ENCODE measurements at places on chromosomes 3 and 15. TPM values are rescaled to one million over a fixed set of nuclear protein-coding genes. Genes with fewer than 3 reads are reported as not detected.

The CCNB2 gene
- total RNA-seq: 5.1 TPM

The SLC9C1 gene
- total RNA-seq: not detected

The FAIM gene
- 11.3 TPM for total RNA-seq

The TTC21A gene
- 6.1 TPM for total RNA-seq

The SLC22A14 gene
- 0.15 TPM for total RNA-seq

The ANKRD63 gene
- not detected for total RNA-seq

The MYZAP gene
- not detected for total RNA-seq

The EIF4E3 gene
- total RNA-seq: 1.7 TPM

The TRNT1 gene
- 24.7 TPM for total RNA-seq

The TRIM42 gene
- total RNA-seq: not detected

The TTBK2 gene
- 8.9 TPM for total RNA-seq

The NME9 gene
- total RNA-seq: not detected

The WDR72 gene
- not detected for total RNA-seq

The TNIK gene
- 22.2 TPM for total RNA-seq

The OR5K1 gene
- total RNA-seq: not detected

The AMIGO3 gene
- 0.29 TPM for total RNA-seq

The TM6SF1 gene
- total RNA-seq: 3.0 TPM

The EFCC1 gene
- total RNA-seq: not detected
